ENCODE measurements at places on chromosomes 6 and 20. TPM values are rescaled to one million over a fixed set of nuclear protein-coding genes. Genes with fewer than 3 reads are reported as not detected.

Gene PCSK2
- not detected for total RNA-seq

Gene SRSF12
- 0.36 TPM for total RNA-seq

Gene WFDC10B
- total RNA-seq, result 0.32 TPM

Gene FNDC11
- total RNA-seq, result 0.65 TPM

Gene SOBP
- 3.5 TPM for total RNA-seq

Measured in hair follicle dermal papilla cell (primary cell).